CD4-positive, alpha-beta T cell treated with Interleukin-15 for 4 hours (primary cell): ENCODE measurements at places on chromosomes 6 and 20.
A peak's percentile ranks its signal among the peaks of the same experiment; 100 is the strongest.

DNA sequence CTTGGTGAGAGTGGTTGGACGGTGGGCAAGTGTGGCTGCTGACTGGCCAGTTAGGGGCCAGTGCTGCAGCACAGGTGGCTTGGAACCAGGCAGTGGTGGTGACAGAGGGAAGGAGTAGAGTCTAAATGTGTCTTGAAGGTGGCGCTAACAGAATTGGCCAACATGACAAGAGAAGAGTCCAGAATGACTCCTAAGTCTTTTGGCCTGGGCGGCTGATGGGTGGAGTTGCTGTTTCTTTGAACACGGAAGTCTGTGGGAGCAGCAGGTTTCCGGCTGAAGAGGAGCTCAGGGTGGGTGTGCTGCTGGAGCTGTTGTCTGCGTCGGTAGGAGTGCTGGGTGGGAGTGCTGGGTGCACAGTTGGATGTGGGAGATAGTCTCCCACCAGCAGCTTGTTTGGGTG, 10.1 kb downstream of the LSM14B start:
- DNase-seq, result no peak

DNA sequence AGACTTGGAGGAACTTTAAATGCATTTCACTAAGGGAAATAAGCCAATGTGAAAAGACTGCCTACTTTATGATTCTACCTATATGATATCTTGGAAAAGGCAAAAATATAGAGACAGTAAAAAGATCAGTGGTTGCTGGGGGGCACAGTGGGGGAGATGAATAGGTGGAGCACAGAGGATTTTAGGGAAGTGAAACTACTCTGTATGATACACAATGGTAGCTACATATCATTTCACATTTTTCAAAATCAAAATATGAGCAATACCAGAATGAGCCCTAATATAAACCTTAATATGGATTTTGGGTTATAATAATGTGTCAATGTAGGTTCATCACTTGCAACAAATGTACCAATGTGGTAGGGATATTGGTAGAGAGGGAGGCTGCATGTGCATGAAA, 161.4 kb upstream of the HTR1E start:
- no peak for DNase-seq

- DNase-seq, result no peak
These were observed 88.7 kb downstream of the KCNB1 start for GRCh38 chr20:49393803-49394202.

DNA sequence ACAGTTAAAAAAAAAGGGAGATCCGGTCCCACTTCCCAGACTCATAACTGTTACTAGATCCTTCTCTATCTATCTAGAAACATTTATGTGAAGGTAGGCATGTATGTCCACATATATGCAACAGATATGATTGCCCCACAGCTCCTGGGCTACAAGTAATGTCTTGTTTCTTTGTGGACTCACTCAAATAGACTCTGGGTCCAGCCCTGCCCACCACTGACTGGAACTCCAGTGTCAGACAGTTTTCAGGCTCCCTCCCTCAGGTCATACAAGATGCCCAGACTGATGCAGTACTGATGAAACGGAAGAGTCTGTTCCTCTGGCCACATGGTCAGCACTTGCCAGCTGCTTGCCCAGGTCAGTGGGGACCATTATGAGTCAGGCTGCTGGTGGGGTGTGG, 30.8 kb upstream of the IER3 start:
- no peak for DNase-seq

GRCh38 chr6:18280084-18280483, 15.8 kb upstream of the DEK start:
- DNase-seq, result no peak

GRCh38 chr6:12363651-12364381, 73.7 kb downstream of the EDN1 start:
- DNase-seq, result no peak

GRCh38 chr6:39076623-39077535, 28.3 kb downstream of the GLP1R start:
- DNase-seq, result no peak

GRCh38 chr20:23257106-23257761, 93.4 kb upstream of the NXT1 start:
- DNase-seq, result no peak

GRCh38 chr20:23243791-23244155, 106.8 kb upstream of the NXT1 start:
- DNase-seq, result no peak

- DNase-seq, result no peak
These were observed 35.8 kb downstream of the SLC2A4RG start for GRCh38 chr20:63775096-63775978.

DNA sequence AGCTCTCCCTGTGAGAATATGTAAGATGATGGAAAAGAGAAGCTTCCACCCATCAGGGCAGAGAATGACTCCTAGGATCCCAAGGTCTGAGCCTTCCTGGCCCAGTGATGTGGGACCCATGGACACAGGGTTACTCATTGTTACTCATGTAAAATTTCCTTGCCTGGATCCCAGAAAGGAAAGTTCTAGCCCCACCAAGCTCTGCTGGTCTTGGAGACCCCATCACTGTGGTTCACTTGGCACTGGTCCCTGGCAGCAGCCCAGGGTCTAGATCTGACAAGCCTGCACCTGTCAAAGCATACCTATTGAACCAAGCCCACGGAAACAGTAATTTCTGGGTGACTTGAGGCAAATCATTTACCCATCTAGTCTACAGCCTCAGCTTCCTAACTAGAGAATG, 22.1 kb downstream of the MDGA1 start:
- no peak for DNase-seq

DNA sequence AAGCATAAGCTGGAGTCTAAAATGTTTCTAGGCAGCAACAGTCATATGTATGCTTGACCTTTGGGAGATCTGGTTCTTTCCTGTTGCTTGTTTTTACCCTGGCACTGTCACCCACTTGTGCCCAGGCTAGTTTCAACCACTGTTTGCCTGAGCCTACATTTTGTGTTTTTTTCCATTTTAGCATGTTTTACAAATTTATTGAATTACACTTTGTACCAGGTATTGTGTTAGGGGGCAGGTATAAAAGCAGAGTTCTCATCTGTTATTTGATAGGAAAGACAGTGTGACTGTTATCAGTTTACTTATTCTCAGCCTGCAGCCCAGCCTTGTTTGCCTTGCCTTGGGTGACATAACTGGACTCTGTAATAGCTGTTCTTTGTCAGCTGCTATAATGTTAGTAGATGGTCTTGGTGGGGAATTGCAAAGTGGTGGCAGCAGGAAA, 147.0 kb downstream of the CDKAL1 start:
- no peak for DNase-seq

DNA sequence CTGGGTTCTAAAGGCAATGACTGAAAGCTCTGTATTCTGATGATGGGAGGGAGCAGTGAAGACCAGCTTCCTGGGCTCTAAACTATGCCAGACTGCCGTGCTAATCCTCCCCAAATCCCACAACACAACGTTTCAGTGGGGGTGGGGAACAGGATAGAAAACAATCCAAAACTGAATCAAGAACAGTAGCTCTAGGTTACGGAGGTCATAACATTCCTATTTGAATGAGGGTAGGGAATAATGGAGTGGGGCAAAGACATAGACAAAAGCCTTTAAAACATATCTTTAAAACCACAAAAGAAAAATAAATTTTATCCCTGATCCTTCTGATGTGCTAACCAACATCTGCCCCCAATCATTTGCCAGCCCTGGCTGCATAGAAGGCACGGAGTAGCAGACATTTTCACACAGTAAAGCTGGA, 7.8 kb downstream of the USP49 start:
- DNase-seq, result no peak

DNA sequence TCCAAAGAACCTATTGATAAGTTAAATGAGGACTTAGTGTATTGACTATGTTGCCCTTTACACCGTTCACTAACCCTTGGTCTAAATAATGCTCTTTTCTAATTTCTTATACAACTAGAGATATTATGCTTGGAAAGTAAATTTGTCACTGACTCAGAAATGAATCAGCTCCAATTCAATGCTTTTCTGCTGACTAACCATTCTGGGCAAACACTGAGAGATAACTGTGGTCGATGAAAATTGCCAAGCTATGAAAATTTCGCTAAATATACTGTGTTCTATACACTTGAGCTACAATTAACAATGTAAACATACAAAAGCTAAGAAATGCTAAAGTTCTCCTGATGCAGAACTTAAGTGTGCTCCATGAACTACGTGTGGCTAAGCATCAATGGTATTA, 23.1 kb upstream of the FBXO9 start:
- DNase-seq, result no peak

DNA sequence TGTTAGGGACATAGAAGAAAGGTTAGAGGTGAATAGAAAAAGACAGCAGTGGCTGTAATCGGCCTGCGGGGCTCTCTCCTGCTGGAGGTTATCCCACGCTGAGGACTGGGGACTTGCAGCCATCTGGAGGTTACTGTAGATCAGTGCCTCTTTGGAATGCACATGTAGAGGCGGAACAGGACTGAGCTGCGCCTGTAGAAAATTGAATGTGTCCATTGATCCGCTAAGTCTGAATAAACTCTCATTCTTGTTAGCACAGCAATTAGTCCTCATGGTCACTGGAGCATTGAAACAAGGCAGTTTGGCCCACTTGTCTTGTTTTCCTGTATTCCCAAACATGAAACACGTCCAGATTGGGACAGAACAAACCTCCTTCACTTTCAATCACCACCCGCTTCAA, 46.3 kb upstream of the F13A1 start:
- DNase-seq, result no peak

DNA sequence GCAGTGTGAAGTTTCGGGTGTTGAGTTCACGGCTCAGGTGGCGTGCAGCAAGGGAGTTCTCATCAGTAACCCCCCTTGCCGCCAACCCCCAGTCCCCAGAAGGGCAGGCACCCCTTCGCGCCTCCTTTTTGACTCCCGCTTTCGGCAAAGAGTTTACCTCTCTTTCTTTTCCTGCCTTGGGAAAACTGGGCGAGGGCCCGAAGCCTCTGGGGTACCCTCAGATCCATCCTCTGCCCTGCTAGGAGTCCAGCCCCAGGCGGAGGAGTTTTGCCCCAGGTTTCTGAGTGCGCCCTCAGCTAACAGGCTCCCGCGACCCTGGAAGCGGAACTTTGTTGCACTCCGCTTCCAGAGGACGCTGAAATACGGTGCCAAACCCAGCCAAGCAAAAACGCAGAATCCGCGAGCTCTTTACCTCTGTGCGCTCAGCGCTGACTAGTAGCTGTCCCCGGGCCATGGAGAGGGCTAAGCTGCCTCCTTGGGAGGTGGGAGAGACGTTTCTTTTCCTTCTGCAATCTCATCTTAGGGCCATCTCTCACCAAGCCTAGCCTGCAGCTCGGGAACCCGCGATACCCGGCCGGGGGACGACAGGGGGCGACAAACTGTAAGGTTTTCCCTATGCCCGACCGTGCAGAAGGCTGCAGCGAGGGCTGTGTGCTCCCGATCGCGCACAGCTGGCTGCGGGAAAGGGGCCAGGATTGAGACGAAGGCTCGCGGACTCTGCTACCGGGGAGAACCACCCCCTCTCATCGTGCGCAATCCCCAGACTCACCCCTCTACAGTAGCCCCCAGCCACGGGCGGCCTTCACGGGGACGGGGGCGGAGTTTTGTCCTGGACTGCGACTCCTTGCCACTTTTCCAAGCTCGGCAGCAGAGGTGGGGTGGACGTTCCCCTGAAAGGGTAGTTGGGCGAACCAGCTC, 2.7 kb upstream of the PAX1 start:
- no peak for DNase-seq

DNA sequence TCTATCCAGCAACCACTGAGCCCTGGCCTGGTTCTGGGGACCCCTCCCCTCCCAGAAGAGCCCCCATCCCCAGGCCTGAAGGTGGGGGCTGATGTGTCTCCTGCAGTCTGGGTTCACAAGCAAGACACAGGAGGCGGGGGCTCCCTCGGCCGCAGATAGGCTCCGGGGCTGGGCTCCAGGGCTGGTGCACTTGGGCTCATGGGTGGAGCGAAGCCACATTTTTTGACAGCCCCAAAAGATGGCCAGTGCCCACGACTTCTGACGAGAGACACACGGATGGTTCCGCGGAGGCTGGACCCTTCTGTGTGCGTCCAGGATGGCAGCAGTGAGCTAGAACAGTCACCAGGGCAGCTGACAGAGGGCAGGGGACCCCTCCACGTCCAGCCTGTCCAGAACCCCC, 57.1 kb upstream of the GATA5 start:
- DNase-seq, result no peak

GRCh38 chr20:56359212-56360132, 698 bp downstream of the FAM210B start:
- DNase-seq, result no peak

GRCh38 chr6:16405375-16405774, 167.0 kb downstream of the GMPR start:
- no peak for DNase-seq

- DNase-seq, result no peak
These were observed 1277.2 kb upstream of the GJE1 start for GRCh38 chr6:140855520-140855919.

DNA sequence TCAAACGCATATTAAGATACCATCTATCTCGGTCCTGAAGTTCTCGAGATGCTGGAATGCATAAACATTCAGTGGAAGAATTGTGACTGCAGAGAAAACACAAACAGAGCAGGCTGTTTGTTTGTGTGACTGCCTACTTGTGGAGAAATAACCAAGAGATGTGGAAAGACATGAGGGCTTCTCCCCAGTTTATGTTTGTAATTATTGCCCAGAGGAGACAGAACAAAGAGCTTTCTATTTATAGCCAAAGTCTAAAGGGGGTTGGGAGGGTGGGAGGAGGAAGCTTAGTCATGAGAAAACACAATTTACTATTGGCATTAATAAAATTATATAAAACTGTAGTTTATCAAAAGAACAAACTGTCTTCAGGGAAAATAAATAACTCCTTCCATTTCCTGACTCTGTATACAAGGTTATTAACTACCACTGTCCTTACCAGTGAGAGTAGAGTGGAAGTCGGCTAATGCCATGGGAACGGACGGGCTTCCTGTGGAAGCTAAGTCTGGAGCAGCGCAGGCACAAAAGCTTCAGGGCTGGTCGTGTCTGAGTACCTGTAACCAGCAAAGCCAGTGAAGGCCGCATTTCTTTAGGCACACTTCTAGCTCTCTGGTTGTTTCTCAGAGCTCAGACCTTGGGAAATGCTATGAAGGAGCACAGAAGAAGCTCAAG, 200.2 kb upstream of the SUPT3H start:
- DNase-seq, result no peak

- no peak for DNase-seq
These were observed 112.0 kb upstream of the BEND6 start for GRCh38 chr6:56842686-56843475.

DNA sequence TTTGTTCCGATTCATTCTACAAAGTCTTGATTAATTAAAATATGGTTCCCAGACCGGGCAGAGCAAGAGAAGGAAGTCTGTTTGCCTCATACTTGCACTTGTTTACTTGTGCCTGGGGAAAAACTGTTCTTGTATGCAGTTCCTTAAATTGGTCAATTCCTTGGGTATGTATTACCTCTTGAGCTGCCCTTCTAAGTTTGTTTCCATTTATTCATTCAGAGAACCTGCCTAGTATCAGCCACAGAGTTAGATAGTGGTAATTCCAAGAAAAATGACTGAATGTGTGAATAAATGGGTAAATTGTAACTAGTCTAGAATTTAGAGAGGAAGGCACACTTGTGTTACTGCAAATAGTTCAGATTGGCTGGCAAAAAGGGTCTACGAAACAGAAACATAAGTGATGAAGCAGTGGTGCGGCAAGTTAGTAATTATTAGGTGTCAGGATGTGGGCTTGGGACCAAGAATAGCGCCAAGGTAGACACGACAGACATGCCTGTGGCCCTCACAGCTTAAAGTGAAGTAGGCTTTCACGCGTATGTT, 525 bp upstream of the MAK start:
- DNase-seq, result peak; percentile 49
